ENCODE measurements at places on chromosomes 1 and 21. TPM values are rescaled to one million over a fixed set of nuclear protein-coding genes. Genes with fewer than 3 reads are reported as not detected.
A peak's percentile ranks its signal among the peaks of the same experiment; 100 is the strongest.

DNA sequence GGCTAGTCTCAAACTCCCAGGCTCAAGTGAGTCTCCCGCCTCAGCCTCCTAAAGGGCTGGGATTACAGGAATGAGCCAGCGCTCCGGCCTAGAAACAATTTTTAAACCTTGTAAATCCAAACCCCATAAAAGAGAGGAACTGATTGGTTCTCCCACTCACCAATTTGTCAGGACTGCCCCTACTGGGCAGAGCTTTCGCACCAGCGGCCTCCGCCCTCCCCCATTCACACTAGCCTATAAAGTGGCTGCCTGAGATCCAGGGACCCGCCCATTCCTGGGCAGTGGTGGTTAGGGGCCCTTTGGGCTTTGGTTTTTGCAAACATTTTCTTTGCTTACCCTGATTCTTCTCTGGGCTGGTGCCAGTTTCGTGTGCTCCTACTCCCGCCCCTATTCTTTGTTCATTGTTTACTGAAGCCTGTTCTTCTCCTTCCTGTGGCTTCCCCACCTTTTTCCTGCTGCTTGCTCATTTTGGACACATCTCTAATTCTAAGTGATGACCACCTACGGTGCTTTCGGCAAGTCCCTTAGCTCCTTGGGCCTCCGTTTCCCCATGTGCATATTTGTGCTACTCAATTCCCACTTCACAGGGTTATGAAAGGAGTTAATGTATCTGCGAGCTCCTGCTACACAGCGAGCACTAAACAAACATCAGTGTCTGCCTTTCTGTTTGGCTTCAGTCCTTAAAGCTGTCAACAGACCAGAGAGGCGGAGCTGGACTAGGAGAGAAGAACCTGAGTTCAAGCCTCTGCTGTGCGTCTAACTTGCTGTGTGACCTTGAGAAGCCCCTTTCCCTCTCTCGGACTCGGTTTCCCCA, 39.8 kb upstream of the CLIC4 start:
- peak; percentile 85 for DNase-seq

DNA sequence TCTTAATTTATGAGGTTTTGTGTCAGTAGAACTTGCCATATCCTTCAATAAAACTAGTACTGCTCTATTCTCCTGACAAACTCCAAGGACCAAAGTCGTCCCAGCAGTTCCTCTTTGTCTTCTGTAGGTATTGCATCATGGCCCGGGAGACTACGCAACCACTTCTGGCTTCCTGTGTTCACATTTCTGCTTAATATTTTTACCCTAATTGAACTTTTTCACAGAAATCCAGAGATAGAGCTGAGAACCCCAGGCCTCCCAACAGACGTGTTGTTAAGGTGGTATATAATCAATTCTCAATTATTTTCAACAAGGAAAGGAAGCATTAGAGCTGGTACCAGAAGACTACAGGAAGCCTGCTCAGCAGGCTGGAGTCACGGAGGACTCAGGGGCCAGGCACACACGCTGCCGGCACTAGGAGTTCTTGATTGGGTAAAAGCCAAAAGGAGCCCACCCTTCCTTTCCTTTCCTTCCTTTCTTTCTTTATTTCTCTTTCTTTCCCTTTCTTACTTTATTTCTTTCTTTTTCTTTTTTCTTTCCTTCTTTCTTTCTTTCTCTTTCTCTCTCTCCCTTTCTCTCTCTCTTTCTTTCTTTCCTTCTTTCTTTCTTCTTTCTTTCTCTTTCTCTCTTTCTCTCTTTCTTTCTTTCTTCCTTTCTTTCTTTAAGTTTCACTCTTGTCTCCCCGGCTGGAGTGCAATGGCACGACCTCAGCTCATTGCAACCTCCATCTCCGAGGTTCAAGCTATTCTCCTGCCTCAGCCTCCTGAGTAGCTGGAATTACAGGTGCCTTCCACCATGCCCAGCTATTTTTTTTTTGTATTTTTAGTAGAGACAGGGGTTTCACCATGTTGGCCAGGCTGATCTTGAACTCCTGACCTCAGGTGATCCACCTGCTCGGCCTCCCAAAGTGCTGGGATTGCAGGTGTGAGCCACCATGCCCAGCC, 173.7 kb downstream of the ZBTB18 start:
- peak; percentile 86 for DNase-seq

- DNase-seq, result no peak
These were observed 50.2 kb downstream of the PCNX2 start for GRCh38 chr1:233245191-233245765.

DNA sequence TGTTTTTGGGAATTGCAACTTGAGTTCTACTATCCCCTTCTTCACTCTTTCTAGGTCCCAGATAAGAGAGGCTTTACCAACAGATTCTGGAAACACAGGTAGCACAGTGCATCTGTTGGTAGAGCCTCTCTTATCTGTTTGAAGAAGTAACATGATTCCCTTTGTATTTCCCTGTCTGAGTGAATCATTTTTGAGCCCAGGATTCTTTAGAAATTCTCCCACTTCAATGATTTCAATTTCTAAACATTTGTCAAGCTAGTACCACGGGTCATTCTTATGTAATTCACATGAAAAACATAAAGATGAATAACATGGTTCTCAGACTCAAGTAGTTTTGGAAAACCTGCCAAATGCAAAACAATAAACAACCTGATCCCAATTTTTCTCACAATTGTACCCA, 72.0 kb upstream of the DUSP10 start:
- DNase-seq, result no peak

DNA sequence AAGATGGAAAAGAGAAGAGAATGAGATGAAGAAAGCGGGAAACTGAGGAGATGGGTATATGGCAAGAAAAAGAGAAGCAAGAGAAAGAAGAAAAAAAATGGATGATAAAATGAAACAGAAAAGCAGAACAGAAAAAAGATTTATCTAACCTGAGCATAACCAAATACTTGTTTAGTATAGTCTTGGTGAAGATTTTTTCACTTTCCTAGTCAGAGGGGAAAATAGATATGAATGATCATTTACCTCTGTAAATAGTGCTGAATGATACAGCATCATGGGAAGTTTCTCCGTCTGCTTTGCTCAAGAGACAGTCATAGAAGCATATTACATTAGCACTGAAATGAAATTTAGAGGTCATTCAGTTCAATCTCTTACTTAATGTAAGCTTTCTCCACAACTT, 36.1 kb upstream of the PLPPR4 start:
- no peak for DNase-seq

THEM4 gene
- total RNA-seq, result 16.3 TPM

UBE2U gene
- total RNA-seq, result 0.95 TPM

GRCh38 chr1:20037877-20038276, 32.1 kb upstream of the PLA2G5 start:
- DNase-seq, result no peak

GRCh38 chr1:60857851-60858250, 224.5 kb upstream of the NFIA start:
- DNase-seq, result no peak

DNA sequence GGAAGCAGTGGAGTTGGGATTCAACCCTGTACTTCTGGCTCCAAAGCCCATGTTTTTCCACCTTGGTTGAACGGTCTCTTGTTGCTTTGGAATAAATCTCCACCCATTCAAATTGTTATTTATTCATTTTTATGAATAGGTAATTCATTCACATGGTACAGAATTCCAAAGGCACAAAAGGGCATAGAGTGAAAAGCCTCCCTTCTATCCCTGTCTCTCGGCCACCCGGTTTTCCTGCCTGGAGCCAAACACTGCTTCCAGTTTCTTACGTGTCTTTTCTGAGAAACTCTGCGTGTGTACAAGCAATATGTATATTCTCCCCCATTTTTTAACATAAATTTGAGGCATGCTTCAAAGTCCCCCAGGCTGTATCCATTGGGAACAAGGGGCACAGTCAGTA, 3.9 kb downstream of the EXTL1 start:
- DNase-seq, result no peak

DNA sequence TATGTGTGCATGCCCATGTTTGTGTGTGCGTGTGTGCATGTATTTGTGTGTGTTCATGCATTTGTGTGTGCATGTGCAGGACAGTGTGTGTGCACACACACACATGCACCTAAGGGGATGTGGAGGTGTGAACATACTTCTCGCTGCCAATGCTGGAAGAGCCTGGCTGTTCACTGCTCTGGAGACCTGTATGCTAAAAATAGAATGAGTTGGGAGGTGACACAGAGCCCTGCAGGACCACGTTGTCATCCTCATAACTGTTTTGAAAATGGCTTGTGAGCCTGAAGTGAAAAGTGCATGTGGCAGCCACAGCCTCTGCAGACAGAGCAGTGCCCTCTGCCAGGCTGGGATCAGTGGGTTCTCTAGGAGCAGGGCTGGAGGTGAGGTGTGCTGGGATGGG, 95.8 kb downstream of the AJAP1 start:
- no peak for DNase-seq

GRCh38 chr21:19490481-19490880, 1086.9 kb upstream of the TMPRSS15 start:
- DNase-seq, result no peak

DNA sequence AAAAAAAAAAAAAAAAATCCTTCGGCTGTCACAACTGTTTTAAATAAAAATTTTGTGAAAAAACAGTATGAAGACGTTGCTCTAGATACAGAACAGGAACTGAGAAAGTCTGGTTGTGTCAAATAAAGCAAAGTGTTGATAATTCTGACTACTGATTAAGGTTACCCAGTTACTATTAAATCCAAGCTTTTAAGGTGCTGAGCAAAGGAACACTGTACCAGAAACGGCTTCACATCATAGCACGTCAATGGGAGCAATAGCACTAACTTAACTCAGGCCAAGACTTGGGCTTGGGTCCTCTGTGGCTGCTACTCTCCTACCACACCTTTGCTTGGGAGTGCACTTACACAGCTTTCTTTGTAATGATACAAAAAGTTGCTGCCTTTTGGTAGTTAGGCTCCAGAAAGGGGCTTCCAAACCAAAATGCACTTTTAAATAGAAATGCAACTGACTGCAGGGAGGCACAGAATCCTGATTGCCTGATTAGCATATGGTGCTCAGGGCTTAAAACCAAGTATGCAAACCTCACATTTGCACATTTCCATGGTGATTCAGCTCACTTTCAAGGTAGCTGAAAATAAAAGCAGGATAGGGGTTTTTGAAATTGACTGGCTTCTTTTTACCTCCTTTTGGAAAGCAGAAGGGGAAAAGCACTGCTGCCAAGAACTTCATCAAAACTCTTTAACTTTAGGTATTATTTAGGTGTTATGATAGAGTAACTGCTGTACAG, 6.3 kb downstream of the MCL1 start:
- DNase-seq, result no peak

GRIK1 gene
- total RNA-seq, result not detected

- no peak for DNase-seq
These were observed 1.1 kb downstream of the IKBKE start for GRCh38 chr1:206471415-206471801.

GRCh38 chr21:26148071-26148839, 22.3 kb downstream of the APP start:
- peak; percentile 63 for DNase-seq

DMBX1 gene
- total RNA-seq, result not detected

GRCh38 chr1:40049725-40050124, 9.2 kb downstream of the CAP1 start:
- no peak for DNase-seq

DNA sequence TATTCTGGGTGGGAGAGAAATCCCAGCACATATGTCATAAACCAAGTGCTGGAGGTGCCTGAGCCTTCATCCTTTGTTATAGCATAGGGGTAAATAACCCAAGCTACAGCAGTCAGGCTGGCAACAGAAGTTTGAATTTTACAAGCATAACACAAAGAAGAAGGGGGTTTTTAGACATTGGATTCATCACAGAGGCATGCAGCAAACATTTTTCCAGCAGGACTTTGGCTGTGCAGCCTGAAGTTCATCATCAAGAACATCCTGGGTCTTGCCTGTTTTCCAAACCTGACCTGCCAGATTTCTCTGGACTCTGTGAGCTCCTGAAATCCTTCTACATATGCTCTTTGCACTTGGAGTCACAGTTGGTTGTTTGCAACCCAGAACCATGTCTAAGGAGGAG, 16.2 kb downstream of the PTGER3 start:
- DNase-seq, result no peak

Measured in Right ventricle myocardium inferior (tissue), 1 donor.